ENCODE measurements at places on chromosomes 6 and 20. TPM values are rescaled to one million over a fixed set of nuclear protein-coding genes. Genes with fewer than 3 reads are reported as not detected.

Gene MC3R
- not detected for total RNA-seq

GRCh38 chr6:134956676-134957075 is 6.8 kb upstream of the ALDH8A1 start:
- no peak for DNase-seq
- no peaks in the 10 kb centered on the region for H3K27me3 ChIP-seq
- H3K4me1 ChIP-seq = no peaks in the 10 kb centered on the region
- H3K4me3 ChIP-seq = no peak overlapping the region
- no peaks in the 10 kb centered on the region for H3K36me3 ChIP-seq

GRCh38 chr6:168011291-168011690 is 13.8 kb downstream of the KIF25 start:
- DNase-seq = no peak
- H3K36me3 ChIP-seq = no peaks in the 10 kb centered on the region
- H3K4me1 ChIP-seq = no peaks in the 10 kb centered on the region
- no peak overlapping the region for H3K27ac ChIP-seq

- no peak for DNase-seq
- H3K27ac ChIP-seq = no peak overlapping the region
- no peaks in the 10 kb centered on the region for H3K4me1 ChIP-seq
- no peaks in the 10 kb centered on the region for H3K27me3 ChIP-seq
- no peaks in the 10 kb centered on the region for H3K36me3 ChIP-seq
These were observed 8.4 kb downstream of the HLA-E start for GRCh38 chr6:30497714-30498113.

- no peaks in the 10 kb centered on the region for H3K4me1 ChIP-seq
- no peak for DNase-seq
- peak overlapping the region; percentile 53 for H3K4me3 ChIP-seq
- H3K27me3 ChIP-seq = peaks cover 8% of the 10 kb centered on the region
These were observed 868 bp downstream of the METTL24 start for GRCh38 chr6:110357298-110357663.

DNA sequence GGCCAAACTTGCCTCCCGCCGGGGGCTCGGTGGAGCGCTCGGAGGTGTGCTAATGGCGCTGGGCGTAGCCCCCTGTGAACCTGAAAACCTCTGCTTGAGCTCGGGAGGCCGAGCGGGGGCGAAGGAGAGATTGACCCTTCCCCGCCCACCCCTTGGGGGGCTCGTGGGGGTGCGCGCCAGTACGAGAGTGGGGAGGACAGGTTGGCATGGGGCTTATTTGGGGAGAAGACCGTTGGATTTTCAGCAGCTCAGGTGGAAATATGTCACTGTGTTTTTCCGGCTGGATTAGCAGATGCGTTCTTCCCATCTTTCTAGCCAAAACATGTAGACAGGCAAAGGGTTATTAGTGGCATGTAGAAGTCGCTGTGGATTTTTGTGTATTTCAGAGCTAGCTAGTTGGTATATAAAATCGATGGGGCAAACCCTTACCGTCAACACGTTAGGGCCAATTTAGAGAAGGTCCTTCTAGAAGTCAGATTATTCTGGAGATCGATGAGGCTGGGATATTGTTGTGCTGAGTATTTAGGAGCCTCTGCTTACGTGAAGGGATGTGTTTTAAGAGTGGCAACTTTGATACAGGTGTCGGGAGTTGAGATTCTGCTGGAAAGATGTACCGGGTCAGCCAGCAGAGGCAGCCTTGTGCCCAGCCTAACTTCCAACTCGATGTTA is 525 bp downstream of the NCOA7 start:
- peaks cover 6% of the 10 kb centered on the region for H3K4me1 ChIP-seq
- H3K27me3 ChIP-seq = no peaks in the 10 kb centered on the region
- H3K4me3 ChIP-seq = peak overlapping the region; percentile 96
- H3K27ac ChIP-seq = peak overlapping the region; percentile 98
- H3K36me3 ChIP-seq = no peaks in the 10 kb centered on the region
- no peak for DNase-seq

- DNase-seq = no peak
- no peak overlapping the region for H3K4me3 ChIP-seq
- no peak overlapping the region for H3K27ac ChIP-seq
- no peaks in the 10 kb centered on the region for H3K4me1 ChIP-seq
These were observed 407.1 kb upstream of the MARCKS start for GRCh38 chr6:113450061-113450465.
